DND-41 (cell line): ENCODE measurements at places on chromosomes 5 and 9.

GRCh38 chr9:93066978-93067603 is 8.6 kb downstream of the SUSD3 start:
- no peak overlapping the region for H3K4me3 ChIP-seq
- H3K27ac ChIP-seq = no peak overlapping the region
- DNase-seq = no peak
- no peaks in the 10 kb centered on the region for H3K36me3 ChIP-seq

GRCh38 chr5:108257996-108258395 is 123.9 kb downstream of the FBXL17 start:
- H3K4me3 ChIP-seq = no peak overlapping the region
- no peaks in the 10 kb centered on the region for H3K4me1 ChIP-seq
- no peak overlapping the region for H3K27ac ChIP-seq
- no peak for DNase-seq

DNA sequence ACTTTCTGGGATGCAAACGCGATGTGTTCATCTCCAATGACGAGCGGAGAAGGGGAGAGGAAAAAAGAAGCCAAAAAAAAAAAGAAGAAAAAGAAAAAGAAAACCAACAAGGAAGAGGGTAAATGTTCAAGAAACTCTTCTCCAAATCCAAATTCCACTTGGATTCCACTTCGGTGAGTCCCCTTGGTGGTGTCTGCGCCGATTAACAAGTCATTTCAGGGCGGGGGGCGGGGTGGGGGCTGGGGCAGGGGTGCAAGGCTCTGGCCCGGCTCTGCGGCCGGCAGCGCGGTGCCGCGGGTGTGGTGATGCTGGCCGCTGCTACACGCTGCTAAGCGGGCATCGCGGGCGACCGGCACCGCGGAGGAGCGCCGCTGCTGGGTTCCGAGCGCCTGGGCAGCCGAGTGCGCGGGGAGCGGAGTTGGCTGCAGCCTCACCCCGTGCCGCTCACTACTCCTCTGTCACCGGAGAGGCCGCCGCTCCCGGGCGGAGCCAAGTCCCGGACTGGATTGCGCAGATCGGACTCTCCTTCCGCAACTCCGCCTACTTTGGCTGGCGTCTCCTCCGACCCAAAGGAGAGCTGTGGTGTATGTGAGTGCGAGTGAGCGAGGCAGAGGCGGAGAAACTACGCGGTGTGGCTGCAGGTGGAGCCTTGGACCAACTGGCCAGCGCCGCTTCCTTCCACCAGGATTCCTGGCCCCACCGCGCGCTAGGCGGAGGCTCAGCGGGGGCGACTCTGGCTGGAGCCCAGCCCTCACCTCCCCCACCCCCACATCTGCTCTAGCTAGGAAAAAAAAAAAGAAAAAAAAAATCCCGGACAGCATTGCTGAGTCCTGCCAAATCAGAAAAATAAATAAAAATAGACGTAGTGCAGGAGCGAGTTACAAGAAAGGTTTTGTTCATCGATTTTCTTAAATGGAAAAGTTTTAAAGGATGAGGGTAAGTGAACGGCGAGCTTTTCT is at the start of gene SEMA6A:
Gene SEMA6A (minus strand): TSS at position 457 of the 959 bp plus-strand sequence. CDS start 69,879 bp downstream, outside the sequence.
- H3K27ac ChIP-seq = no peak within 1 kb of the TSS
- no peak within 1 kb of the TSS for H3K4me3 ChIP-seq
- H3K4me1 ChIP-seq = 0 out of 2 replicates have a peak, but pooled peaks cover 3% of the 10 kb centered on the region
- no peaks in the 10 kb centered on the region for H3K27me3 ChIP-seq
- no peaks in the 10 kb centered on the region for H3K36me3 ChIP-seq

- H3K27me3 ChIP-seq = no peaks in the 10 kb centered on the region
- no peaks in the 10 kb centered on the region for H3K4me1 ChIP-seq
- H3K36me3 ChIP-seq = no peaks in the 10 kb centered on the region
- H3K27ac ChIP-seq = no peak overlapping the region
Measured at GRCh38 chr5:78591138-78591612, 57.4 kb downstream of the LHFPL2 start.

- no peak overlapping the region for H3K27ac ChIP-seq
- DNase-seq = no peak
- H3K36me3 ChIP-seq = no peaks in the 10 kb centered on the region
- no peak overlapping the region for H3K4me3 ChIP-seq
- H3K4me1 ChIP-seq = no peaks in the 10 kb centered on the region
Measured at GRCh38 chr9:11025775-11026174, 413.0 kb upstream of the PTPRD start.

GRCh38 chr9:132826621-132827365 is 51.3 kb downstream of the AK8 start:
- no peak overlapping the region for H3K4me3 ChIP-seq
- H3K27ac ChIP-seq = no peak overlapping the region
- no peaks in the 10 kb centered on the region for H3K27me3 ChIP-seq
- DNase-seq = no peak
- no peaks in the 10 kb centered on the region for H3K36me3 ChIP-seq

- no peak for DNase-seq
- H3K4me1 ChIP-seq = no peaks in the 10 kb centered on the region
- no peak overlapping the region for H3K4me3 ChIP-seq
Measured at GRCh38 chr5:73032635-73033034, 76.8 kb downstream of the FCHO2 start.

- peaks cover 70% of the 10 kb centered on the region for H3K4me1 ChIP-seq
- no peaks in the 10 kb centered on the region for H3K27me3 ChIP-seq
- DNase-seq = no peak
- H3K4me3 ChIP-seq = no peak overlapping the region
- peaks cover 6% of the 10 kb centered on the region; the same call in 1 of the 2 replicates for H3K36me3 ChIP-seq
- no peak overlapping the region; the same call in 1 of the 2 replicates for H3K27ac ChIP-seq
Measured at GRCh38 chr9:131736431-131736830, 3.4 kb downstream of the RAPGEF1 start.

GRCh38 chr9:129648764-129649115 is 6.8 kb upstream of the ASB6 start:
- no peaks in the 10 kb centered on the region for H3K27me3 ChIP-seq
- H3K27ac ChIP-seq = no peak overlapping the region
- no peak overlapping the region for H3K4me3 ChIP-seq
- no peaks in the 10 kb centered on the region for H3K36me3 ChIP-seq
- no peaks in the 10 kb centered on the region for H3K4me1 ChIP-seq

DNA sequence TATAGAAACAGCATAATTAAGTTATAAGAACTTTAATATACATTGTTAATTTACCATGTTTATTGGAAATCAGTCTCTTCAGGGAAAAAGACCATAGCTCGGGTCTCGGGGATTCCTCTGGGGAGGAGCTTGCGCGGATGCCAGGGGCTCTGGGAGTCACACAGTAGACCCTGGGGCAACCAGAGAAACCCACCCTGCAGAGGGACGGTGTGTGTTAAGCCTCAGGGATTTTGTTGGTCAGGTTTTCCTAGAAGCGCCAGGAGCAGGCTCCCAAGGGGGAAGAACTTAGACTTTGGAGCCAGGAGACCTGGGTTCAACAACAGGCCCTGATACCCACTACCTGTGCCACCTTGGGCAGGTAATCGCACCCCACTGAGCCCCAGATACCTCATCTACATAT is 297.9 kb downstream of the MED10 start:
- no peaks in the 10 kb centered on the region for H3K27me3 ChIP-seq
- DNase-seq = no peak
- H3K4me3 ChIP-seq = no peak overlapping the region
- no peaks in the 10 kb centered on the region for H3K36me3 ChIP-seq
- no peak overlapping the region for H3K27ac ChIP-seq
- no peaks in the 10 kb centered on the region for H3K4me1 ChIP-seq

DNA sequence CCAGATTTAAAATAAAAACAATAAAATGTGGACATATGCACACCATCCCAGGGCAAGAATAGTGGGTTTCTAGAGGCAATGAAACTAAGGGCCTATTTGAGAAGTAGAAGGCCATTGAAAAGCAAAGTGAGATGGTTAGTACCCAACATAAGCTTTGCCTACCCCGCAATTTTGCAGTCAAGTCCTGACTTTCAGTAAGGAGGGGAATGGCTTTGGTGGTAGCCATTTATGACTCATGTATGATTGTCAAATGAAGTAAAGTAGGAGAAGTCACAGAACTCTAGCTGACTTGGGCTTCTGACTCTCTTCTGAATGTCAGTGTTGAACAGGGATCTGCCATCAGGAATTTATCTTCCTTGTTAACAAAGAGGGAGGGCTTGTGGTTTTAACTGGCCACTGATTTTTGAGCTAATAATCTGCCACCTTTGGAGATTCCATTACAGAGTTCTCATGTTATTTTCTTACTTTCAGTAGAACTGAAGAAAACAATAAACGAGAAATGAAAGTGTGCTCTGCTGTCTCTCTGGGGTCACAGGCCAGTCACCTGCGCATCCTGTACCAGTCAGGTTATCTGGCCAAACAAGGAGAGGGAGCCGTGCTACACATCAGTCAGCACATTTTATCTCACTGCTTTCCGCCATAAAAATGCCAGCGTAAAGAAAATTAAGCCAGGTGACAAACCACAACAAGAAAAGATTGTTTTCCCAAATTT is 14.3 kb upstream of the SNCAIP start:
- H3K27ac ChIP-seq = no peak overlapping the region
- H3K27me3 ChIP-seq = no peaks in the 10 kb centered on the region
- DNase-seq = no peak
- H3K4me3 ChIP-seq = no peak overlapping the region
- H3K36me3 ChIP-seq = no peaks in the 10 kb centered on the region

DNA sequence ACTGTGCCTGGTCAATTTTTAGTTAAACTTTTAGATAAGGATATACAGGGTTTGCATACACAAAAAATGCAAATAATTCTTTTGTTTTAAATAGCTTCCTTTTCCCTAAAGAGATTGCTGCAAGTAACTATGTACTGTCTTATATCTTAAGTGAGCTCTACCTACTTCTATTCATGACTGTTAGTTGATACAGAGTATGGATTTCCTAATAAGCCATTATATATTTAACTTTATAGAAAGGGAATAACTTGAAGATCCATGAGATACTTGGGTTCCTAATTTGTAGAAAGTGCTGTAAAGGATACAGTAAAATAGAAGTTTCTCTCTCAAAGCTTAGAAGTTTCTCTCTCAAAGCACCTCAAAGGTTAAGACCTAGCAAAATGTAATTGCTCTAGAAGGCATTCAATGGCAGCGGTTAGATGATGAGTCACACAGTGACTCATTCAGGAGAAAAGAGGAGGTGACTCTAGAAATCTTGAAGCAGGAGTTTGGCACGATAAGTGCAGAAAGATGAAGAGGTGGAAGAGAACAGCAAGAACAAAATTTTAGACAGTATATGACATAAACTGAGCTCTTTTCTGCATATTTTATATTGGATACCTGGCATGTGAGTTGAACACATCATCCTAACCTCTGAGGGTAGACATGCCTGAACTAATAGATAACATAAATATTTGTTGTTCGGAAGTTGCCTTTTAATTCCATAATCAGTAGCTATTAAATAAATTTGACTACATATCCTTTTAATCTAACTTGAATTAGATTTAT is 5.5 kb upstream of the DNAJC21 start:
- no peak overlapping the region for H3K27ac ChIP-seq
- peaks cover 11% of the 10 kb centered on the region for H3K4me1 ChIP-seq
- H3K36me3 ChIP-seq = peaks cover 78% of the 10 kb centered on the region
- H3K4me3 ChIP-seq = no peak overlapping the region
- no peaks in the 10 kb centered on the region for H3K27me3 ChIP-seq

DNA sequence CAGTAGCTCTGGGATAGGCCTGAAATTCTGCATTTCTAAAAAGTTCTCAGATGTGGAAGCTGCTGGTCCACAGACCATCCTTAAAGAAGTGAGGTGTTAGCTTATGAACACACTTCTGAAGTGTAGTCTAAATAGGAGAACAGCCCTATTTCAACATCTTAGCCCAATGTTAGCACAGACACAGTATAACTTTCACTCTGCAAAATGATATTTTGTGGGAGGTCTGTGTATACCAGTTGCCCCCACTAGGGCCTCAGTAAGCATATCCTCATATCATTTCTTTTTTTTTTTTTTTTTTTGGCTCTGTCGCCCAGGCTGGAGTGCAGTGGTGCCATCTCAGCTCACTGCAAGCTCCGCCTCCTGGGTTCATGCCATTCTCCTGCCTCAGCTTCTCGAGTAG is 7.5 kb upstream of the HABP4 start:
- H3K27ac ChIP-seq = no peak overlapping the region
- H3K4me1 ChIP-seq = no peaks in the 10 kb centered on the region
- H3K27me3 ChIP-seq = no peaks in the 10 kb centered on the region

GRCh38 chr9:100689635-100690034 is 111.8 kb downstream of the CAVIN4 start:
- H3K27me3 ChIP-seq = no peaks in the 10 kb centered on the region
- no peaks in the 10 kb centered on the region for H3K36me3 ChIP-seq
- H3K4me3 ChIP-seq = no peak overlapping the region
- H3K4me1 ChIP-seq = peaks cover 20% of the 10 kb centered on the region

- no peaks in the 10 kb centered on the region for H3K36me3 ChIP-seq
- H3K4me3 ChIP-seq = no peak overlapping the region
- H3K4me1 ChIP-seq = no peaks in the 10 kb centered on the region
- H3K27me3 ChIP-seq = no peaks in the 10 kb centered on the region
- no peak for DNase-seq
Measured at GRCh38 chr9:107190061-107190935, 92.8 kb upstream of the RAD23B start.

DNA sequence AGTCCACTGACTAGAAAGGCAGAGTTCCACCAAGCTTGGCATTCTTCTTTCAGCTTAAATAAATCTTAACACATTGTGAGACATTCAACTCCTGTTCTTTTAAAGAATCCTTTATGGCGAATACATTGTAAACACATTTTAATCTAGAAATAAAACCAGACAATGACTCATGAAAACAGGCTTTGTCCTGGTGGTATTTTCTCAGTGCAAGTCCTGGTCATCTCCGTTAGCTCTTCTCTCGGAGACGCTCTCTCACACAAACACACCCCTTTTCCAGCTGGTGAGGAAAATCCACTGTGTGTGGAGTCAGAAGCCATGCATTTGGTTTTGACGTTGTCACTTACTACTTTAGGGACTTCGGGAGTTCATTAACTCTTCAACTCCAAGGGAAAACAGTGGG is 140.4 kb downstream of the AUH start:
- no peak for DNase-seq
- H3K27ac ChIP-seq = no peak overlapping the region
- no peak overlapping the region for H3K4me3 ChIP-seq
- H3K4me1 ChIP-seq = no peaks in the 10 kb centered on the region

- H3K4me1 ChIP-seq = no peaks in the 10 kb centered on the region
- H3K27me3 ChIP-seq = no peaks in the 10 kb centered on the region
- H3K27ac ChIP-seq = no peak overlapping the region
- DNase-seq = no peak
- no peak overlapping the region for H3K4me3 ChIP-seq
- H3K36me3 ChIP-seq = no peaks in the 10 kb centered on the region
Measured at GRCh38 chr9:134743853-134744252, 102.2 kb downstream of the COL5A1 start.

DNA sequence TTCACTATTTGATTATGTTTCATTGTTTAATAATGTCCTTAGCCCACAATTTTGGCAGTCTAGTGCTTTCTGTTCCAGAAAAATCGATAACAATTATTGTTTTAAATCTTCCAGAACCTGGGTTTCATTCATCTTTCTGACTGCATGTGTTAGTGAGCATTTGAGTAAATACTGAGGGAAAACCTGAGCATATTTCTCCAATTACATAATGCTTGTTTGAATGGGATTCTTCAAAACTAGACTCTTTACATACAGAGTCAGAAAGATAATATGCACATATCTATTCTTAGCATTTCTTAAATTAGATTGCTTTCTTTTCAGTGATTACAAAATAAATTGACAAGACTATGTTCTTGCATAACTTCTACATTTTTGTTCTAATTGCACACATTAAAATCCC is 21.9 kb downstream of the GABRA6 start:
- DNase-seq = no peak
- no peak overlapping the region for H3K27ac ChIP-seq
- H3K36me3 ChIP-seq = no peaks in the 10 kb centered on the region

GRCh38 chr5:131766689-131767088 is 30.1 kb downstream of the FNIP1 start:
- no peak for DNase-seq
- H3K4me1 ChIP-seq = no peaks in the 10 kb centered on the region; the same call in 1 of the 2 replicates

- no peak overlapping the region; the same call in 1 of the 2 replicates for H3K27ac ChIP-seq
- H3K4me3 ChIP-seq = peak overlapping the region; percentile 86; the same call in 1 of the 2 replicates
- no peak for DNase-seq
- peaks cover 22% of the 10 kb centered on the region for H3K27me3 ChIP-seq
Measured at GRCh38 chr9:91421971-91422757, 1.5 kb downstream of the NFIL3 start.
